ENCODE measurements at places on chromosomes 11 and 22. TPM values are rescaled to one million over a fixed set of nuclear protein-coding genes. Genes with fewer than 3 reads are reported as not detected.

The GUCY1A2 gene
- total RNA-seq, result 0.28 TPM

The KCNJ5 gene
- under 0.01 TPM for total RNA-seq

The C1QTNF5 gene
- 17.5 TPM for total RNA-seq

The THAP7 gene
- total RNA-seq, result 18.9 TPM

The DDTL gene
- total RNA-seq, result 0.92 TPM

The EHD1 gene
- total RNA-seq, result 54.9 TPM

The ALKBH8 gene
- 6.2 TPM for total RNA-seq

The CNGA4 gene
- total RNA-seq, result 0.09 TPM

The NAALAD2 gene
- 0.14 TPM for total RNA-seq

The SCO2 gene
- total RNA-seq, result 1.6 TPM

The SLC7A4 gene
- total RNA-seq, result 0.14 TPM

The C11orf91 gene
- total RNA-seq, result not detected

The USP28 gene
- 25.9 TPM for total RNA-seq

The PHLDB1 gene
- 108 TPM for total RNA-seq

The SLC5A12 gene
- 0.14 TPM for total RNA-seq

The CDC42EP1 gene
- 7.0 TPM for total RNA-seq

The FAM111A gene
- 32.3 TPM for total RNA-seq

The C22orf15 gene
- total RNA-seq, result 3.0 TPM

The NRGN gene
- total RNA-seq, result not detected

The NNMT gene
- 1,567 TPM for total RNA-seq
